ENCODE measurements at places on chromosomes 16 and 17. TPM values are rescaled to one million over a fixed set of nuclear protein-coding genes. Genes with fewer than 3 reads are reported as not detected.

Gene ADAM11
- total RNA-seq: 2.8 TPM

Gene SDR42E2
- not detected for total RNA-seq

Gene TRPV3
- 0.02 TPM for total RNA-seq

Gene CIAO3
- 33.1 TPM for total RNA-seq

Gene CCT6B
- 0.10 TPM for total RNA-seq

Gene VWA3A
- not detected for total RNA-seq

Measured in HT1080 (cell line).